ENCODE measurements at places on chromosomes 16 and 17.

GRCh38 chr17:47633996-47634395, 15.7 kb upstream of the KPNB1 start:
- DNase-seq: no peak

DNA sequence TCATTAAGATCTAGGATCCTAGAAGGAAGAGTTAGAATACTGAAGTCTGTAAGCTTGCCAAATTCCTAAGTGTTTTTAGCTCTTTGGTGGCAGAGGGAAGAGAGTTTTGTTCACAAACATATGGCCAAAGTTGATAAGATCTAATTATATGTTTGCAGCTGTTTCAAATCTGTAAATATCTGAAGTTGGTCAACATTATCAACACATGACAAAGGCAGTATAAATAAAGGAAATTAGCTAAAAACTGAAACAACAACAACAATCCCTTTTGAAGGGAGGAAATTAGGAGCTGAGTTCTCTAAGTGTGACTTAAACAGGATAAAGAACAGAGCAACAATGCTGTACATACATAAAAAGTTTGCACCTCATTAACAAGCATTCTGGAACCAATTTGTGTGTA, 208.7 kb downstream of the KCNJ2 start:
- no peak for DNase-seq

GRCh38 chr16:63720848-63721247, 1401.0 kb downstream of the CDH11 start:
- no peak for DNase-seq

- DNase-seq: no peak
These were observed 10.4 kb downstream of the ADAM11 start for GRCh38 chr17:44769230-44769629.

GRCh38 chr17:35103271-35103670, 16.4 kb downstream of the RAD51D start:
- no peak for DNase-seq

GRCh38 chr16:58652741-58653140, 23.1 kb upstream of the CNOT1 start:
- DNase-seq: no peak

DNA sequence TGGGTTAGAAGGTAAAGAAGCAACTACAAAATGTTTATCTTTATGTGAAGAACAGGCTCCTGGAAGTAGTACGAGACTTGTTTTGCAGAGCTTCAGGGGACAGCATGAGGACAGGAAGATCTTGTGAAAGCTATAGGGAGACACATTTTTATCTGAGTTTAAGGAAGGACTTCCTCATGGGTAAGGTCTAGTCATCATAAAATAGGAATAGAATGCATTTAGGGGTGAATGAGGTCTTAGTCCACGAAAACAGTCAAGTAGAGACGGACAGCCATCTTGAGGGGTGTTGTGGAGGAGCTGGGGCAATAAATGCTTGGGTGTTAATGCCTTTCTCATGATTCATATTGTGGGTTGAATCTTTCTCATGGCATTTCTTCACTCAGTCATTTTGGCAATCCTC, 24.3 kb downstream of the KCNJ16 start:
- DNase-seq: no peak

DNA sequence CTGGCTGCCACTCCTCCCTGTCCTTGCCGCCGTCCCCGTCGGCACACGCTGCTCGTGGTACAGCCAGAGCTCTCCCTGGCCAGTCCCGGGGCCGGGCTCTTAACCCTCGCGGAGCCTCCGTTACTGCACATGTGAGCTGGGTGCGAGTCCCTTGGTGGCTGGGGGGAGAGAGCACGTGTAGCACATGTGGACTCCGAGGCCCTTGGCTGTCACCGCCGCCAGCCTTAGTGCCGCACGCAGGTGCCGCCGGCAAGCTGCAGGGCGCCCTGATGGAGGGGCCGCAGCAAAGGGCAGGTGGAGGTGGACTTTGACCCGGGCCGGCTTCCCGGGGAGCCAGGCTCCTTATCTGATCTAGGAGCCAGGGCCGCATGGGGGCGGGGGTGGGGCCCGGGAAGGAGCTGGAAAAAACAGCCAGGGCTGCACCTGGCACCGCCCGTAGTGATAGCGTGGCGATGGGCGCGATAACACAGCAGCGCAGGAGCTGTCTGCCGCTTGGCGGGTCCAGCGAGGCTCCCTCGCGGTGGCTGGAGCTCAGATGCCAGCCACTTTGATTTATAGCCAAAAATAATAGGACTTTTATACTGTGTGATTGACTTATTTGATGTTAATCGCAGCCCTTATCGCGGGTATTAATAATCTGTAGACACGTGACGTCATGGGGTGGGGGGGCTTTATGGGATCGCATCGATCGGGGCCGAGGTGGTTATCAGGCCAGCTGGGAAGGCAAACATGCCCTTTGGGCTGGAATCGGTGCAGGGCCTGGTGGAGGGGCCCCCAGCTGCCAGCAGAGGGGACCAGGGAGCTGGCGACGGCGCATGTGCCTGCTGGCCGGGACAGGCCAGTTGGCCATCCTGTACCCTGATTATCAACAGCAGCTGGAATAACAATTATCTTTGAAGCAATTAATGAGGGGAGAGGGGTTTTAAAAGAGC, 35.1 kb downstream of the ZFPM1 start:
- no peak for DNase-seq

DNA sequence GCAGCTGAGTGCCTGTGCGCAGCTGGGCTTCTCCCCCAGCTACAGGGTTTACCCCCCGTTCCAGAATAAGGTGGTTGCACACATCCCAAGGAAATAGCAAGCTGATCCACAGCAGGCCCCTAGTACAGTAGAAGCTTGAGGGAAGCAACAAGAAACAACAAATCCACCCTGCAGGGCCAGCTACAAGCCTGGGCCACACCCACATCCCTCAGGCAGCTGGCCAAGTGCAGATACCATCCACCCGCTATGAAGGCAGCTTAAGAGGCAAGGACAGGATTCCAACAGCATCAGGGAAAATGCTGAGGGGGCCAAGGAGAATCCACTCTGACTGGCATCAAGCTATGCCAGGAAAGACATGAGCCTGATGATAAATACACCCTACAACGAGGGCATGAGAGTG, 66.9 kb upstream of the RCVRN start:
- DNase-seq: no peak

DNA sequence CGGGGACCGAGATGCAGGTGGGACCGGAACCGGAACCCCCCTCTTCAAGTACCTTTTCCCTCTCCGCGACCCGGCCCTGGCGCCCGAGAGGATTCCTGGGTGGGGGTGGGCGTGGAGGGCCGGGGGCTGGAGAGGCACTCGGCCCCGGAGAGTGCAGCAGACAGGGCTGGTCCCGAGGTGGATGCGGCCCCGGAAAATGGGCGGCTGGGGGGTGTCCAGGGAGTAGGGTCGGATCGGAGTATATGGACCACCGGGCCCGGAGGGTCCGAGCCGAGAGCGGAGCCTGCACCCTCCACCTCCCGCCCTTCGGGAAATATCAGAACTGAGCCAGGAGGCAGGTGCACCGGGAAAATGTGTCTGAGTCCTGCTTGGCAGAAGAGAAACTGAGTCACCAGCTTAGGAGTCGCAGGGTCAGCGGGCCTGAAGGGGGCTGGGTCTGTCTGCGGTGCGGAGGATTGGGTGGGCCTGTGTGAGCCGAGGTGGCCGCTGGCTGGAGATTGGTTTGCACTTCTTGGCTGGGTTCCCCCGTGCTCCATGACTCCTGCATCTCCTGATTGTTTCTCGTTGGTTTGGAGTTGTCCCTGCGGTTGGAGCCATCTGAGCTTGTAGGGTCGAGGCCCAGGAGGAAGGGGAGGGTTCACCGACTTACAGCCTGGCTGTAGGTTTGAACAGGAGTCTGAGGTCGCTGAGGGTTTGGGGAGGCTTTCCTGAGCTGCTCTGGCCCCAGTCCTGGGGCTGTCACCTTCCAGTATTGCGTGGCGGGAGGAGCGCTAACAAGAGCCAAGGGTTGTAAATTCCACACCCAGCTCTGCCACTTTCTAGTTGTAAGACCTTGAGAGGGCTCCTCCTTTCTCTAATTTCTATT, 518 bp downstream of the SH2B1 start:
- no peak for DNase-seq

DNA sequence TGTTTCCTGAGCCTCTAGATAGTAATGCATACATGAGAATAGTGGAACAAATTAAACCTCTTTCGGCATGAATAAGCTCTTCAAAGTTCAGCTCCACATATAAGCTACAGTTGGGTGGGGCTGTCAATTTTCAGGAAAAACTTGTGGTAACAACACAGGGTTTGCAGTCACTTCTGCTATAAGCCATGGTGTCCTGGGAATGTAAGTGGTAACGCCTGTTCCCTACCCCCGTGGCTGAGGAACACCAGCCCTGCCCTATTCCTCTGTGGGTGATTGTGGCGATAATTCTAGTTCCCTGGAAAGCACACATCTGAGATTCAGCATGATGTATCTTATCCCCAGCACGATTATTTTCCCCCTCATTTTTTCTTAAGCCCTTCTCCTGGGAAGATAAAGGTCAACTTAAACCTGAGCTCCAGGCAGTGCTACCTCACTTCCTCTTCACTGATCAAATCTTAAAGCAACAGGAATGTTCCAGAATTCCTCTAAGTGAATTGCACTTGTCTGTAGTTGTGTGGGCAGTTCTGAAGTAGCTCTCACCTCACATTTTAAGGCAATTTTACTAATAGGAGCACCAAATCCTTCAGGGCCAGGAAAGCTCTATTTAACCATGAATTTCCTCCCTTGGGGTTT, 500.7 kb upstream of the HSBP1 start:
- no peak for DNase-seq

- no peak for DNase-seq
These were observed 801.2 kb upstream of the GOT2 start for GRCh38 chr16:59535298-59535697.

- no peak for DNase-seq
These were observed 1.4 kb downstream of the TLCD1 start for GRCh38 chr17:28724500-28725165.

GRCh38 chr17:80397034-80397387, 18.0 kb upstream of the ENDOV start:
- no peak for DNase-seq

- DNase-seq: peak; percentile 53
These were observed at the start of gene TRAF4 for GRCh38 chr17:28743243-28744103. Gene TRAF4 (plus strand): TSS chr17:28744011. CDS start chr17:28744113, 102 bp downstream.

- DNase-seq: no peak
These were observed 3.8 kb upstream of the TBKBP1 start for GRCh38 chr17:47690121-47690520.

DNA sequence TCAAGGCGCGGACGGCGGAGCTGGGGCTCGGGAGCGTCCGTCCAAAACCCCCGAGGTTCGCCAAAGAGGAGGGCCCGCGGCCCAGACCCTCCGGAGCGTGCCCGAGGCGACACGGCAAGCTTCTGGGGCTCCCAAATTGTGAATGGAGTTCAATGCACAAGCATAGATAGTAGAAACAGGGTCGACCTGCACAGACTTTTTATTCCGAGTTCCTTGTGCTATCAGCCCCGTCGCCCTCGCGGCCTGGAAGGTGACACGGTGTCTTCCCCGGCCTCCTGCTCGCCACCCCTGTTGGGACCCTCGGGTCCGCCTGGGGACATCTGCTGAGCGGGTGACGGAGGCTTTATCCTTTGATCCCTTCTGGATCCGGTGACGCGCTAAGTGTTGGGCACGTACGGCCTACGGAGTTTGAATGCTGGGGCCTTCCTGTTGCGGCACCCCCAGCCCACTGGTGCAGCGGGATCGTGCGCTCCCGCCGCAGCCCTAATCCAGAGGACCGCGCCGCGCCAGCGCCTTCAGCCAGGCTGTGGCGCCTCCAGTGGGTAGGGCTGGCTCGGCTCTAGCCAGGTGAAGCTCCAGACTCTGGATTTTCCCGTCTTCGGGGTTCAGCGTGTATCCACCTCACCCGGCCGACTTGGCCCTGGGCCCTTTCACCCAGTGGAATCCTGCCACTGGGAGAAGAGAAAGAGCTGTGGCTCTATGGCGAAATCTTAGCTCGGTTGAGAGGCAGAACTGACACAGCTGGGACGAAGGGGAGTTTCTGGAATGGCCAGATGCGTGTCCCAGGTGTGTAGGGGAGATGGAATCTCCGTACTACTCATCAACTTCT, 17.0 kb upstream of the NTN1 start:
- DNase-seq: no peak

- no peak for DNase-seq
These were observed 1.2 kb downstream of the G6PC3 start for GRCh38 chr17:44071772-44072171.

DNA sequence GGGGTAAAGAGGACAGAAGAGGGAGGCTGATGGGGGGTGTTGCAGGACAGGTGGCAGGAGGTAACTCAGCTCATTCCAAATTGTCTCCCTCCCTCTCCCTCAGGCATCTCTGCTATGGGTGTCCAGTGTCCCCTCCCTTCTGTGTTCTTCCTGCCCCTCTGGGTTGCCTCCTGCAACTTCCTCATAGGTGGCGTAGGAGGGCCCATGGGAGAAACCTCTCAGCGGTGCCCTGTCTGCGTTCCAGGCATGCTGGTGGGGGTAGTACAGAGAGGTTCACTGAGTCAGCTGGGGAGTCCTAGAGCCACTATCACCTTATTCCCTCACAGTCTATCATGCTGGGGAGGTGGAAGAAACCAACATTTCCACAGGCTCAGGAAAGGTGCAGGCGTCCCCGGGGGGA, 14.7 kb upstream of the ODF4 start:
- no peak for DNase-seq

GRCh38 chr16:11609474-11610120, 22.9 kb upstream of the LITAF start:
- DNase-seq: no peak

DNA sequence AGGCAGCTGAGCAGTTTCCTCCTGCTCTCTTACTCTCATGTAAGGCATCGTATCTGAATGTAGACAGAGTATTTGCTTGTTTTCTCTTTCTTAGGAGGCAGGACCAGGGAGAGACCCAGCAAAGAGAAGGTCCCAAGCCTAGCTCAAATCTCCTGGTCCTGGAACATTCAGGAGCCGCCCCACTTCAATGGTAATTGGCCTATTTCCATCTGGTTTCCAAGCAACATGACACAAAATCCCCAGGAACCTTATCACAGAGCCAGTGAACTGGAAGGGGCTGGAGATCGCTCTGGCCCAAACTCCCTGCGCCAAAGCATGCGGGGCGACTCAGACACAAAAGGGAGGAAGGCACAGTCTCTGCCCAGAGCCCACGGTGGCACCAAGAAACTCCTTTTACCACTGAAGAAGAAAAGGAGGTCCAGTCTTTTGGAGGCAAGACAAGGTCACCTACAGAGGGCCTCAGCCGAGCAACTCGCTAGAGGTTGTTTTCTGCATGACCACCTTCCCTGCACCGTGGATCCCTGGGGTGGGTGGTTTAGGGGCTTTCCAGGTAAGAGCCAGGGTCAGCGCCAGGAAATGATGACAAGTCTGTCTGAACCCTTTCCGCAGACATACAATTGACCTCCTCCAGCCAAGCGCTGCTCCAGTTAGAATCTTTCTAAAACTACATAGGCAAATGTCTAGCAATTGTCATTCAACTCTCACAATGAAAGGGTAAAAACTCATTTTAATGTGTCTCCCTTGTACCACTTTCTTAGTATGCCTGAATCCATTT, 394.7 kb downstream of the SOX9 start:
- DNase-seq: no peak

GRCh38 chr16:50428116-50428515, 59.3 kb upstream of the BRD7 start:
- DNase-seq: no peak

DNA sequence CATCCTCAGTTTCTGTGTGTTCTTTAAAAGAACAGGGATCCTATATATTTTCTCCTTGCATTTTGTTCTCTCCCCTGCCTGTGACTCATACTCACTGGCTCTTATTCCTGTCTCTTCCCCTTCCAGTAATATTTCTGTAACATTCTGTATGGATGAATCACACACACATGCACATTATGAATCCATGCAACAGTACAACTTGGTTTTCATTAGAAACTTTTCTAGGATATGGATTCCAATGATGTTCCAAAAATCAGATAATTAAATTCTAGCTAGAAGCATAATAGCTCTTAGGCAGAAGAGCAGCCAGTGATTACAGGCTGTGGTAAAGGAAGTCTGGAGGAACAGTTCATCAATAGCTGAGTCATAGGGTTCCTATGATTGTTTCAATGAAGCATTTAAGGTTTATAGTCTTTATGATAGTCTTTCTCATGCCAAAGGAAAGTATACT, 119.6 kb upstream of the PMFBP1 start:
- no peak for DNase-seq
